ENCODE measurements at places on chromosomes 2 and 18. TPM values are rescaled to one million over a fixed set of nuclear protein-coding genes. Genes with fewer than 3 reads are reported as not detected.
A peak's percentile ranks its signal among the peaks of the same experiment; 100 is the strongest.

DNA sequence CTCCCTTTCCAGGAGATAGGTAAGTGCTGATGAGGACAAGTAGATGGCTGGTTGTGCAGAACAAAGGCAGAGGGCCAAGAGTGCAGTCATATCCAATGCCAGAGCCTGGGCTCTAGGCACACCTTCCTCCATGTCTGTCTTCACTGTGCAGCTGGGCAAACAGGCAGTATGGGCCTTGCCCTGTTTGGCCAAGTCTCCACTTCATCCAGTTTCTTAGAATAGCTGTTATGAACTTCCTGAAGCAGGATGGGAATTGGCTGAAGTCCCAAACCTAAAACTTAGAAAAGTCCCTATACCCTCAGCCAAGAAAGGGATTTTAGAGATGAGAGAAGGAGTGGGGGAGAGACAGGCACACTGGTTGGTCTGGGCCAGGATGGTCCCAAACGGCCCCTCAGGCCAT is 37.5 kb upstream of the CYP26B1 start:
- no peaks in the 10 kb centered on the region for H3K36me3 ChIP-seq
- H3K4me3 ChIP-seq, result no peak overlapping the region
- no peak for DNase-seq

DNA sequence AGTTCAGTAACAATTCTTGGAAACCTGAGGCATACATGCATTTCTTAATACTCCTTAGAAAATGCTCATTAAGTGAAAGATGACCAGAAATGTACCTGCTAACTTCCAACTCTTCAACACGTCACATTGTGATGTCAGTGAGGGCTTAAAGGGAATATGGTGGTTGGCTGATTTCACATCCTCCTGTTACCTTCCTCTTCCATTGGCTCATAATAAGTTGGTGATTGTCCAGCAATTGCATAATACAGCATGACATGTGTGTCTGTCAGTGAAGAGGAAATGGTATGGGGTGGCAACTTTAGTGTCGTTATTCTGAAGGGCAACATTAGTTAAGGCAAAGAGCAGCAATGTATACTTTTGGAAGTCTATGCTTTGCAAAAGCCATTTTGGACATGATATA is 26.0 kb downstream of the PLEK start:
- no peak for DNase-seq
- peak overlapping the region; percentile 4 for H3K27ac ChIP-seq
- H3K27me3 ChIP-seq, result no peaks in the 10 kb centered on the region
- H3K4me3 ChIP-seq, result no peak overlapping the region
- H3K4me1 ChIP-seq, result peaks cover 3% of the 10 kb centered on the region

- no peaks in the 10 kb centered on the region for H3K27me3 ChIP-seq
- H3K36me3 ChIP-seq, result no peaks in the 10 kb centered on the region
- H3K4me3 ChIP-seq, result no peak overlapping the region
- DNase-seq, result no peak
- H3K27ac ChIP-seq, result no peak overlapping the region
- H3K4me1 ChIP-seq, result no peaks in the 10 kb centered on the region
Observed at GRCh38 chr2:58427572-58428095, 186.5 kb upstream of the FANCL start.

DNA sequence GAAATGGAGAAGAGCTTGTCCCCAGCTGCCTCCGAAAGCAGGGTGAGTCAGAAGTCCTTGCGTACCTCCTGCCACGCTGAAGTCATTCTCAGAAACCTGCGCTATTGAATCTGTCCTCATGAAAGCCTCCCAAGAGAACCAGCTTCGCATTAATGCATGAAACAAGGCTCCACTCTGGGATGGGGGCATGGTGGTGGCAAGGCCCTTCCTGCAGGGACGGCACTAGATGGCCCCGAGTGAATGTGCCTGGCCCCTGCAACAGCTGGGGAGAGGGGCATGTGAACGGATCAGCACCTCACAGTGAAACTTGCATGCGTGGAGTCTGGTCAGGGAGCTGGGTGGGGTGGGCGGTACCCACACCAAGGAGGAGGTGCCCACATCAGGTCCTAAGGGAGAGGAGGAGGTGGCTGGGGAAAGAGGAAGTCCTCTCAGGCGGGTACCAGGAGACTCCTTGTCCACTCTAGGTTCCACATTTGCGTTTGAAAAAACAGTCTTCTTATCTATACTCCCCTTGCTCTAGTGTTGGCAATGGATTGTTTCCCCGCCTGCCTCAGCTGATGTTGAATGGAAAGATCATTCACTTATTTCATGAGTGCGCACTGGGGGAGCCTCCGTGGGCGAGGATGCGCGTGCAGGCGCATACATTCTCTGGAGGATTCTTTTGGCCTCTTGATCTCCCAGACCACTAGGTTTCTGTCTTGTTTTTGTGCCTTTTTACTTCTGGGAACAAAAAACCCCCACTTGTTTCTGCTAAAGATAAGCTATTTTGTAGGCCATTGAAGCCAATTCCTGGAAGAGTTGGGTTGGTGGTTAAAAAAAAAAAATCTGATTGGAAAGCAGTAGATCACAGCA is 104.7 kb downstream of the KLHL29 start:
- H3K27ac ChIP-seq, result no peak overlapping the region
- H3K4me3 ChIP-seq, result no peak overlapping the region
- peaks cover 57% of the 10 kb centered on the region for H3K27me3 ChIP-seq
- no peaks in the 10 kb centered on the region for H3K4me1 ChIP-seq

GRCh38 chr2:95354925-95355324 is 47.6 kb upstream of the FAHD2A start:
- no peak for DNase-seq
- H3K4me3 ChIP-seq, result no peak overlapping the region
- no peaks in the 10 kb centered on the region for H3K27me3 ChIP-seq
- H3K4me1 ChIP-seq, result no peaks in the 10 kb centered on the region

DNA sequence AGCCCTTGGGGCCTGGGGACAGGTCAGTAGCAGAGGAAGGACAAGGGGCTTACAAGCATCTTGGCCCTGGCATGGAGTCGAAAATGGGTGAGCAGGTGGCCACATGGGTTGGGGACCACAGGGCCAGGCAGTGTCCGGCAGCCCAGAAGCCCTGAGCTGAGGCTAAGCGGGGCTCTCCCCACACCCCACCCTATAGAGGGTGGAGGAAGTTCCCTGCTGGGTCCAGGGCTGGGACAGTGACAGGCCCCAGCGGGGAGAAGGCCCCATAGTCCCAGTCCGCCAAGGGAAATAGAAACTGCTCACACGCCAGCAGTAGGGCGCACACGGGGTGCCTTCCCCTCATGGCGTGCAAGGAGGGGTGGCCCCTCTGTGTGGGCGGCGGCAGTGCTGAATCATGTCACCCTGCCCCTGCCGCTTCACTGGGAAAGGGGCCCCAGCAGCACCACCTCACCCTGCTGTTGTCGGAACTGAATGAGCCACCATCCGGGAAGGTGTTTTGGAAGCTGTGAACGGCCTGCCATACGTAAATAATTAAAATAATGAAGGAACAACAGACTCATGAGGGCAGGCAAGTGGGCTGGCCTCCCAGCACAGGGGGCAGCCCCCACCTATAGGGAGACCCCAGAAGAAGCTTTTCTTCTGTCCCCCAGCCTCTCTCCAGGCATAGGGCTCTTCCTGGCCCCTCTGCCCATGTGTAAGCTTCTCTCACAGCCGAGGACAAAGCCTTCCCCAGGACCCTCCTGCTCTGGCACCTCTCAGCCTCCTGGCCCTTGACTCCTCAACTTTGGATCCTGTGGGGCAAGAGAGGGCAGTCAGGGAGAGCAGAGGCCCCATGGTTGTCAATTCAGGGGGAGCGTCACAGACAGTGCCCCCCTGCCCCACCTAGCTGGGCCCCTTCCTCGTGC is 12.7 kb upstream of the DUSP2 start:
- peak overlapping the region; percentile 69 for H3K27ac ChIP-seq
- no peaks in the 10 kb centered on the region for H3K36me3 ChIP-seq
- no peak overlapping the region for H3K4me3 ChIP-seq
- peak; percentile 68 for DNase-seq

- no peak overlapping the region for H3K27ac ChIP-seq
- DNase-seq, result no peak
- no peak overlapping the region for H3K4me3 ChIP-seq
- no peaks in the 10 kb centered on the region for H3K4me1 ChIP-seq
- H3K27me3 ChIP-seq, result peaks cover 52% of the 10 kb centered on the region
- no peaks in the 10 kb centered on the region for H3K36me3 ChIP-seq
Observed at GRCh38 chr2:120330946-120331822, 14.8 kb upstream of the INHBB start.

- H3K27ac ChIP-seq, result no peak overlapping the region
- DNase-seq, result no peak
- no peaks in the 10 kb centered on the region for H3K36me3 ChIP-seq
- no peaks in the 10 kb centered on the region for H3K27me3 ChIP-seq
- no peak overlapping the region for H3K4me3 ChIP-seq
- no peaks in the 10 kb centered on the region for H3K4me1 ChIP-seq
Observed at GRCh38 chr2:114368705-114369104, 73.7 kb upstream of the DPP10 start.

- H3K4me1 ChIP-seq, result peaks cover 46% of the 10 kb centered on the region
- no peaks in the 10 kb centered on the region for H3K27me3 ChIP-seq
- peak overlapping the region; percentile 24 for H3K4me3 ChIP-seq
Observed at GRCh38 chr2:106138543-106139237, 55.4 kb downstream of the UXS1 start.

GRCh38 chr2:74690571-74690970 is 36.5 kb downstream of the SEMA4F start:
- H3K36me3 ChIP-seq, result no peaks in the 10 kb centered on the region
- H3K27me3 ChIP-seq, result no peaks in the 10 kb centered on the region
- no peak overlapping the region for H3K4me3 ChIP-seq
- no peaks in the 10 kb centered on the region for H3K4me1 ChIP-seq
- no peak for DNase-seq

DNA sequence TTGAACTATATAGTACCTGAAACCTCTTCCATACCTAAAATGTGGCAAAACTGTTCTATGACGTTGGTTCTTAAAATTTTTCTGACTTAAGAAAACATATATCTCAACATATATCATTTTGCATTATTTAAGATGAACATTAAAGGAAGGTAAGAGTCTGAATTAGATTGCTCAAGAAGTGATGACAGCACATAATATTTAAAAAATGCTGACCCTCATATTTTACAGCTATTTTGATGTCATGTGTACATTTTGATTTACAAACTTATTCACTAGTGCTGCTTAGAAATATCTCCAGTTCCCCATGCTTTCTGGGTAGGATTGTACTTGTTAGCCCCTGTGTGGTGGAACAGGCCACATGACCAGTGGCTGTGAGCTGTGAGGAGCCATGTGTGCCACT is 666.1 kb downstream of the SATB2 start:
- H3K4me3 ChIP-seq, result no peak overlapping the region
- no peaks in the 10 kb centered on the region for H3K4me1 ChIP-seq
- DNase-seq, result no peak

DNA sequence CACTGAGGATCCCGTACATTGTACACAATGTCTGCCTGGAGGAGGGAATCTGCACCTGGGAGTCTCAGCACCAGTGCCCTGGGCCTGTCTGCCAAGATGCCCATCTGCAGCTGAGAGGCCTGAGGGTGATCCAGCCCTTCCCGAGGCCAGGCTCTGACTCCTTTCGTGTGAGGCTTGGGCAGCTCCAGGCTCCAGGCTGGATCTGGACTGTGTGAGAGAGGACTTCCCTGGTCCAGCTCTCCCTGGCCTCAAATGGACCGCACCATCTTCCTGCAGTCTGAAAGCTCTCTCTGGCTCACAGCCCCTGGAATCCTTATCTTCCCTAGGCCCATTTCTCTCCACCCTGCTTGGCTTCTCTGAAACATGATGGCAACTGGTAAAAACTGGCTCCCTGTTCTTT is 324.6 kb downstream of the DYSF start:
- peaks cover 20% of the 10 kb centered on the region for H3K27me3 ChIP-seq
- no peaks in the 10 kb centered on the region for H3K36me3 ChIP-seq
- no peak overlapping the region for H3K27ac ChIP-seq

- H3K27me3 ChIP-seq, result peaks cover 17% of the 10 kb centered on the region
- H3K4me1 ChIP-seq, result peaks cover 10% of the 10 kb centered on the region
- H3K27ac ChIP-seq, result no peak overlapping the region
Observed at GRCh38 chr2:148888003-148888501, 13.0 kb downstream of the KIF5C start.

GRCh38 chr18:49546719-49547273 is 15.1 kb upstream of the LIPG start:
- DNase-seq, result no peak
- H3K4me1 ChIP-seq, result no peaks in the 10 kb centered on the region

DNA sequence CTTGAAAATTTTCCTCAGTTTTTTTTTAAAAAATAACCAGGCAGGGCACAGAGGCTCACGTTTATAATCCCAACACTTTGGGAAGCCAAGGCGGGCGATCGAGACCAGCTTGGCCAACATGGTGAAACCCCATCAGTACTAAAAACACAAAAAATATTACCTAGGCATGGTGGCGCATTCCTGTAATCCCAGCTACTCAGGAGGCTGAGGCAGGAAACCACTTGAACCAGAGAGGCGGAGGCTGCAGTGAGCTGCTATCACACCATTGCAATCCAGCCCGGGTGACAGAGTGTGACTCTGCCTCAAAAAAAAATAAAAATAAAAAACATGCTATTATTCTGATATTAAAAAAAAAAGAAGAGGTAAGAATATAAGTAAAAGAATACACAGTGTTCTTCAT is 191.0 kb downstream of the ZEB2 start:
- H3K27me3 ChIP-seq, result no peaks in the 10 kb centered on the region
- H3K4me1 ChIP-seq, result peaks cover 19% of the 10 kb centered on the region
- no peaks in the 10 kb centered on the region for H3K36me3 ChIP-seq
- peak overlapping the region; percentile 37 for H3K27ac ChIP-seq
- no peak overlapping the region for H3K4me3 ChIP-seq
- no peak for DNase-seq

DNA sequence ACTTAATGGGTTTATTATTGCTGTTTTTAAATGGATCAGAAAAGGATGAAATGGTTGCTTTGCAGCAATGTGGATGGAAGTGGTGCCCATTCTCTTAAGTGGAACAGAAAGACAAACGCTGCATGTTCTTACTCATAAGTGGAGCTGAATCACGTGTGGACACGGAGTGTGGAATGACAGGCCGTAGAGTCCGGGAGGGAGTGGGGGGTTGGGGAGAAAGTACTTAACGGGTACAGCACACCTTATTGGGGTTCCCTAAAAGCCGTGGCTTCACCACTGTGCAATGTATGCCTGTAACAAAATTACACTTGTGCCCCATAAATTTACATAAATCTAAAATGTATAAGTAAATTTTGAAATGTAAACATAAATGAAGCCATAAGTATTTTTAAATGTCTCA is 64.0 kb upstream of the CTDP1 start:
- H3K4me1 ChIP-seq, result peaks cover 6% of the 10 kb centered on the region
- H3K4me3 ChIP-seq, result no peak overlapping the region
- no peaks in the 10 kb centered on the region for H3K36me3 ChIP-seq
- DNase-seq, result no peak
- H3K27me3 ChIP-seq, result peaks cover 32% of the 10 kb centered on the region

FAM124B gene
- not detected for total RNA-seq

NCKAP5 gene
- total RNA-seq, result 0.06 TPM

EGR4 gene
- total RNA-seq, result 0.28 TPM

PPIL3 gene
- total RNA-seq, result 36.4 TPM

NFATC1 gene
- total RNA-seq, result 58.1 TPM

RPRM gene
- total RNA-seq, result not detected

DSC2 gene
- not detected for total RNA-seq

VSNL1 gene
- not detected for total RNA-seq

ADGRF3 gene
- total RNA-seq, result 3.4 TPM

C2orf66 gene
- not detected for total RNA-seq

PROKR1 gene
- not detected for total RNA-seq

NYAP2 gene
- total RNA-seq, result not detected

Measured in T-cell (primary cell).